ENCODE measurements at places on chromosomes 7 and 10.

GRCh38 chr7:29341156-29341555, 146.6 kb downstream of the CHN2 start:
- DNase-seq: no peak

DNA sequence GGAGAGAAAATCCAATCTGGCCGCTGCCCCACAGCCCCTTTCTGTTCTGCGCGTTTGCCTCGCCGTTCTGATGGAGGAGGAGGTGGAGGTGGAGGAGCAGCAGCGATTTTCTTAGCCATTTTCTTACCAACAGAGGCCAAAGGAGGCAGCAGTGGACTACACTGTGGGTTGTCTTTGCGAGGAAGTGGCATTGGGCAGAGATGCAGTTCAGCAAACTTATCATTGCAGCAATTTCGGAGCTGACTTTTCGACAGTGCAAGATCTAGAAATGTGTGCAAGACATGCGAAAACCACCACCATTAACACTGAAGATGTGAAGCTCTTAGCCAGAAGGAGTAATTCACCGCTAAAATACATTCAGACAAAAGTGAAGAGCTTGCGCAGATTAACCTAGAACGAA, 1.9 kb upstream of the ARL4A start:
- peak; percentile 8 for DNase-seq

GRCh38 chr7:12926206-12926605, 238.8 kb downstream of the ARL4A start:
- no peak for DNase-seq

GRCh38 chr7:92735707-92736106, 100.7 kb downstream of the CDK6 start:
- DNase-seq: no peak

DNA sequence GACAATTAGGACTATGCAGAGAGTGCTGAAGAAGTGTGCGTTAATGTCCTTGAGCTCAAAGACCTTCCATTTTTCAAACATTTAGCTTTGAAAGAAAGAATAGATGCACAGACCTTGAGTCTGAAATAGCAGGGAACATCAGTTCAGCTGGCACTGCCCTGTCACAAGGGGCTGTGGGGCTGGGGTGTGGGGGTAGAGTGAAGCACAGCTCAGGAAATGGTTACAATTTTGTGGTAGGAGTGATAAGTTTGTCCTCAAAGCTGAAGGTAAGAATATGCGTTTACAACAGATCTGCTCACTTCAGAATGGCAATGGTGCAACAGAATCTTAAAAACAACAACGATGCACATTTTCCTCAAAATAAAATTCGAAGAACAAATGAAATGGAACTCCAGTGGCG, 33.6 kb downstream of the SMKR1 start:
- DNase-seq: no peak

DNA sequence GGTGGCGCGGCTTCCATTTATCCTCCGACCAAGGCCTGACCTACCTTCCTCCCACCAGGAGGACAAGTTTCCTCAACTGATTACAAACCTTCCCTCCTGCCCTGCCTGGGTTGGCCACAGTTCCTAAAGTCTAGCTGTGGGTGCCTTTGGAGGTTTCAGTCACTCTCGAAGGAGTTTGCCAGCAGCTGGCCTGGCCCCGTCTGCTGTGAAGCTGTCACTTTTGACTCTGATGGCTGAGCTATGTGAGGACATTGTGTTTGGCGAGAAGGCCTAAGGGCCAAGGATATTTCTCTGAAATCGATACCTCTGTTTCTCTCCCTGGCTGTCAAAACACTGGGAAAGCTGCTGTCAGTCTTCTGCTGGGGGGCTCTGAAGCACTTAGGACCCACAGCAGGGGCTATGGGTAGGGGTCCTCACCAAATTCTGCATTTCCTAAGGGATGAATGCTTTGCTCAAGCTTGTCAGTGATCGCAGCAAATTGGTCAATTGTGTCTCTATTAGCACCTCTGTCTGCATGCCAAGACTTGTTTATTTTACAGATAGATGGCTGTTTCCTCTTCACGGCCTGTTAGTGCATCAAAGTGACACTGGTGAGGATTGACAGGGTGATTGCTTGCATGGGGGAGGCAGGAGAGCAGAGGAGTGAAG, 31.9 kb upstream of the SAMD8 start:
- no peak for DNase-seq
